Hindlimb muscle (tissue), 1 donor: ENCODE measurements at places on chromosomes 2 and 18. TPM values are rescaled to one million over a fixed set of nuclear protein-coding genes. Genes with fewer than 3 reads are reported as not detected.

Gene CD207
- 0.27 TPM for polyA plus RNA-seq

- no peak for DNase-seq
These were observed 6.3 kb downstream of the RND3 start for GRCh38 chr2:150480971-150481830.

DNA sequence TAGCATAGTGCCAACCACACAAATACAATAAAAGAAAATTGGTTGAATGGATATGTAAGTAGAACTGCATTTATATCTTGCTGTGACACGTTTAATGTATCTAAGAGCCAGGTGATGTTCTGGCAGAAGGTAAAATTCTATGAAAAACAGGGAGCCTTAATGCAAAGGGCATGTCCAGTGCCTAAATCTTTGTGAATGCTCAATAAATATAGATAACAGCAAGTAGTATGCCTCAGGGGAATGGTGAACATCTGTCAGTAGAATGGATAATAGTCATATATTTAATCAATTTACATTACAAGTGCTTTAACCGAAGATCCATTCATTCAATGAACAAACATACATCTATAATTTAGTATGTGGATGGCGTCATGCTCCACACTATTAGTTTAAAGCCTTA is 43.7 kb upstream of the NYAP2 start:
- DNase-seq, result no peak

- no peak for DNase-seq
These were observed 155.6 kb downstream of the TTC32 start for GRCh38 chr2:19746137-19746600.
